Activated T-cell treated with anti-CD3 and anti-CD28 coated beads for 24 hours (primary cell): ENCODE measurements at places on chromosomes 4 and X.

DNA sequence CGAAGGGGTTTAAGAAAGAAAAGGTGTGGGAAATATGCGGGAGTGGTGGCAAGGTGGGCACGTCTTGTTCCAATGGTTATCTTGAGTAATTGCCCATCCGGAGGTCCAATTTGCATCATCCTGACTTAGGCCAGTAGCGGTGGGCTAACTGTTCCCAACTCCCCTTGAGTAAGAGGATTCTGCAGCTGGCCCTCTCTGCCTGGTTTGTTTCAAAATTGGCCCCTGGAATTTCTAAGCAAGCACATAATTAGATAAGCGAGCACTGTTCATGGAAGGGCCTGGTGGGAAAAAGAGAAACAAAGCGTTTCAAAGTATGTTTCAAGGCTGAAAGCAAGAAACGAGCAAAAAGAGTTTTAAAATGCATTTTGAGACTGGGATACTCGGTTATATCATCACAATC lies 198.2 kb downstream of the CEP135 start:
- DNase-seq, result no peak

- DNase-seq, result no peak
Measured at GRCh38 chr4:67565284-67565683, 6.8 kb downstream of the STAP1 start.

DNA sequence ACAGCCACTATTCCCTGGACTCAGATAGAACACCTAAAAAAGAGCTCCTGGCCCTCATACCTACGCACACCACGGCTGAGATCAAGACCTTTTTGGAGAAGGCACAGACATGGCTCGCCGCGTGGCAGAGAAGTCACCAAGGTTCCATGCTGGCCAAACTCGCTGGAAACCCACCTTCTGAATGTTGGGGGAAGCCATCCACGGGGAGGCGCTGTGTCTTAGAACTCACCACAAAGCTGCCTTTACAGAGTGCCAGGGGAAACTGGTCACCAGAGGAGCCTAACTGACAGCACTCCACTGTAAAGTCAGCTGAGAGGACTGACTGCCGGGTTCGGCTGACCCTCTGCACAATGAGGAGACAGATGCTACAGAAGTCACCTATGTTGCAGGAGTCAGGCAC lies 97.9 kb downstream of the NEUROG2 start:
- no peak for DNase-seq

DNA sequence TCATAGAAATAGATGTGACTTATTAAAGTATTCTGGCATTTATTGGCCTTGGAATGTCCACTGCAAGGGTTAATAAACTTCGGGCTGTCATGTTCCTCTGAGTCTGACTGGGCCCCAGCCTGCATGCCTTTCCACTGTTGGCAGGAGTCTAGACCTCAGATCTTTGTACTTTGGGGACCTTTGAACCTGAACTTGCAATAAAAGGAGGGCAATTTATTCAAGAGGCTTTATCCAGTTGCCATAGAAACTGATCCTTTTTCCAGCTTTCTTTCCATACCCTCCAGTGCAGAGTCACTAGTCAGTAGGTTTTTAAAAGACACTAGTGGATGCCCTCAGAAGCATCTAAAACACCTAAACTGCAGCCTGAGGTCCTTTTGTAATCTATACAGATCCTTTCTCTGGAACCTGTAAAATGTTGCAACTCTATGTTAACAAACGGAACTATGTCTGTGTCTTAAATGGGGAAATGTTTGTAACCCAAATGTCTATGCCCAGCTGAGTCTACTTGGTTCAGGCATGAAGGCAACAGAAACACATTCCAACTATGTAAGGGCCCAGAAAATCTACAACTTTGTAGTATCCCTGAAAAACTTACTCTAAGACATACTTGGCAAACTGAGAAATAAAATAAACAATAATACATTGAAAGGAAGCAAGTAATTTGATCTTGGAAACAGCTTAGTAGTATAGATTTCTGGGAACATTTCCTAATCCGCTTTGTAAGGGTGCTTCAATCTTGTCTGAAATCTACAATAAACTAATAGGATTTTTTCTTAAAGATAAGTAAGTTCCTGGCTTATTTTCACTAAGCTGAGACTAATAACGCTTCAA lies 41.5 kb downstream of the SOWAHB start:
- DNase-seq, result no peak

DNA sequence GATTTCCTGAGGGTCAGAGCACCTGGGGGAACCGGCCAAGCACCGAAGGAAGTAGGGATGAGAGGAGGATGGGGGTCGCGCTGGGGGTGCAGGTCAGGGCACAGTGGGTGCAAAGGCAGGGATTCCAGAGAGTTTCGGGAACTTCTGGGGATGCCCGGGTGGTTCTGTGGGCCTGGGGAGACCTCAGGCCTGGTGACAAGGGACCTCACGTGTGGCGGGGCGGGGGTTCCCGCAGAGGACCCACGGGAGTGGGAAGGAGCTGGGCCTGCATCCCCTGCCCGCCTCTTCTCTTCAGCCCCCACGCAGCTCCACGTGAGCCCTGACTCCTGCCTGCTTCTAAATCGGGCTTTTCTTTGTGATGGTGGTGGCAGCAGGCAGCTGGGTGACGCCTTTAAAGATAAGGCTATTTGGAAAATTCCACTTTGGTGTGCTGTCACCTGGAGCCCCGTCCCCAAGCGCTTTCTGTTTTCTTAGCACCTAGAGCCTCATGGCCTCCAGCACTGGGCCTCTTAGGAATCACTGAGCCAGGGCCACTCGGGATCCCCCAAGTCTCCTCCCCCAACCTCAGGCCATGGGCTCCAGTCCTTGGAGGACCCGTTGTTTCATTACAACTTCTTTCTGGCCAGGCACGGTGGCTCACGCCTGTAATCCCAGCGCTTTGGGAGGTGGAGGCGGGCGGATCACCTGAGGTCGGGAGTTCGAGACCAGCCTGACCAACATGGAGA lies 7.1 kb upstream of the TBC1D14 start:
- DNase-seq, result no peak

GRCh38 chr4:123878976-123879375 lies 482.4 kb downstream of the SPRY1 start:
- DNase-seq, result no peak

DNA sequence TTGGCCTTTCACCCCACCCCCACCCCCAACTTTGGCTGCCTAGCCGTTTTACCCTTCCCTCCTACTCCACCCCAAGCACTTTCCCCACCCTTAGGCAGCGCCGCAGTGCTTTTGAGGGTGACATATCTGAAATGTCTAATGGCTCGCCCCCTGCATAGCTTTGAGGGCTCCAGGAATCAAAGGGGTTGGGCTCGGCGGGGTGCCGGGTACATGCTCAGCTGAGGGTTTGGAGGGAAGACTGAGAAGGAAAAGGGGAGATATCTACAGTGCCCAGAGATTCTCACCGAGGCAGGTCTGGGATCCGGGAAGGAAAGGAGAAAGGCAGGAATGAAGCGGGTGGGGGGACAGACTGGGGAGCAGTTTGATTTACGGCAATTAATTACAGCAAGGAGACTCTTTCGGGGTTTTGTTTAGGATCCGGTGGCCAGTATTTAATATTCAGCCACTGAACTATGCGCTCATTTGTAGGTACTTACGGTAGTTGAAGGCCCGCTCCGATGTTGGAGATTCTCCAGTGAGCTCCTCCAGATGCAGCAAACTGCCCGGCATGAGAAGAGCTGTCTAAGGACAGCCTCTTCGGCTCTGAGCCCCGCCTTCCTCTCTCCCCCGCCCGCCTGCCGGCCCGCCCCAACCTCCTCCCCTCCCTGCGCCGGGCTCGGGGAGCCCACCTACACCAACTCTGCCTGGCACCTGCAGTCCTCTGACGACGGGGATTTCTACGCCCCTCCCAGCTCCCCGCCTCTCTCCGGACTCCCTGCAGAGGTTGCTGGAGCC lies at the start of gene IGSF1:
Gene IGSF1 (minus strand): TSS at position 569 of the 774 bp plus-strand sequence. CDS start 2,632 bp downstream, outside the sequence.
- no peak for DNase-seq

DNA sequence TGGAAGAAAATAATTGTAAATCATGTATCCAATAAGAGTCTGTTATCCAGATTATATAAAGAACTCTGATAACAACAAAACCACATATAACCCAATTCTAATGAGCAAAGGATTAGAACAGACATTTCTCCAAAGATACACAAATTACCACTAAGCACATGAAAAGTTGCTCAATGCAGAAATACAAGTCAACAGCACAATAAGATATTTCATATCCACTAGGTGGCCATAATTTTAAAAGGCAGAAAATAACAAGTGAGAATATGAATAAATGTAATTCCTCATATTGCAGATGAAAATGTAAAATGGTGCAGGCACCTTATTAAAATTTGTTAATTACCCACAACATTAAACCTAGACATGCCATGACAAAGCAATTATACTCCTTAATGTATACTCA lies 73.9 kb upstream of the ZCCHC13 start:
- DNase-seq, result no peak

DNA sequence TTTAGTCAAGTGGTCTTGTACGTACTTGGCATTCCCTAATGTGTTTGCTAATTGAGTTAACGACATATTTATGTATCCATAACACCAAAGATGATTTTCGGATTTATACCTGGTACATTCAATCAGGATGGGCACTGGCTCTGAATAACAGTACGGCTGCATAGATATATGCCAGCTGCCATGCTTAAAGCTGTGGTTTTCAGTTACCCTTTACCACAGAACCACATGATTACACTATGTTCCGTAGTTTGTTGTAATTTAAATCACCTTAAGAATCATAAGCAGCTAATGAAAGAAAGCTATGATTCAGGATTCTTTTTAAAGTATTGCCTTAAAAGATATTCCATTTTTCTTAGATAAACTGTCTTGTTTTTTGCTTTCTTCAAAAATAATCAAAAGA lies 53.6 kb downstream of the FIP1L1 start:
- no peak for DNase-seq

DNA sequence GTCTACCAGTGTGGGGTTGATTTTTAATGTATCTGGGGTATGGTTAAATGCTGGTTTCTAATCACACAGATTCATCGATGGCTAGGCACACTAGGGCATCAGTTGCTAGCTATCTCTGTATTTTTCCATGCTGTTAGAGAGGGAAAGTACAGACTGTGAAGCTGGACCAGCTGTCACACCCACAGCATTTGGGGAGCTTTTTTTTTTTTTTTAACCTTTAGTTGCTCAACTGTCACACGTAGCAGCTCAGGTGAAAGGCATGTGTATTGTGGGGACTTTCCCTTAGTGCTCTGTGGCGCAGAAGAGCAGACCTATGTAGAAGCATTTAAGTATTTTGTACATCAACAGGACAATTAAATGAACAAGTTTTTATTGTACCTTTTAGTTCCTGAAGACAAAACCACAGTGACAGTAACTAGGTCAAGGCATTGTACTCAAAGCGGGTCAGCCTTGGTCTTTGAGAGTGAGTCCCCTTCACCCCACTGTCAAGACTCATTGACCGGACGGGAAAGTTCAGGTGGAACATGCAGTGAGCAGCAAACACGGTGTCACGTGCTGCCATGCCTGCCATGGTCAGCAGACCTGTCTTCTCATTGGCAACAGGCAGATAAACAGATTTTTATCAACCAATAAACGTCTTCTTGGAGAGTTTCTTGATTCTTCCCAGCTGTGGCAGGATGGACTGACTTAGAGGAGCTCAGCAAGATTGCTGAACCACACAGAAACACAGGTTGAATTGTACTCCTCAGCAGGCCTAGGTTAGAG lies 65.3 kb downstream of the CASP3 start:
- DNase-seq, result peak; percentile 18

DNA sequence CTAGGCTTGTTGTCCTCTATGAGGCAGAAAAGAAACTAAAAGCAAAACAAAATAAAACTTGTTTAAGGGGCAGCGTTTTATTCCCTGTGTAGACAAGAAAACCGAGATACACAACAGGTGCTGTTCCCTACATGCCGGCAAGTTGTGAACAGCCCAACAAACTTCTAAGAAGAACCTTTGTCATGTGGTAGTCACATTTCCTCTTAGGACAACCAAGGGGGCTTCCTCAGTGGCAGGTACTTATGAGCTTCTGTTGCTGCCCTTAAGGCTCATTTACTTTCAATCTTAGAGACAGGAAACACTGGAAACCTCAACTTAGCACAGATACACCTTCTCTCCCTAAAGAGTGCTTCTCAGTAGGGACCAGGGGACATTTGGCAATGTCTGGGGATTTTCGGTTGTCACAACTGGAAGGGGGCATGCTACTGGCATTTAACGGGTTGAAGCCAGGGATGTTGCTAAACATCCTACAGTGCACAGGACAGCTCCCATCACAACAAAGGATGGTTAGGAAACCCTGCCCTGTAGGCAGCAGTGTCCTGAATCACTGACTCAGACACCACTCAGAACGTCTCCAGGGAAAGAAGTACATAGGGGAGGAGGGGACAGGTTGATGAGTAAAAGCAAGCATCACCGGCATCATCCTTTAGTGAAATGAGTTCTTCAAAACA lies 111.0 kb downstream of the ASB9 start:
- DNase-seq, result no peak

DNA sequence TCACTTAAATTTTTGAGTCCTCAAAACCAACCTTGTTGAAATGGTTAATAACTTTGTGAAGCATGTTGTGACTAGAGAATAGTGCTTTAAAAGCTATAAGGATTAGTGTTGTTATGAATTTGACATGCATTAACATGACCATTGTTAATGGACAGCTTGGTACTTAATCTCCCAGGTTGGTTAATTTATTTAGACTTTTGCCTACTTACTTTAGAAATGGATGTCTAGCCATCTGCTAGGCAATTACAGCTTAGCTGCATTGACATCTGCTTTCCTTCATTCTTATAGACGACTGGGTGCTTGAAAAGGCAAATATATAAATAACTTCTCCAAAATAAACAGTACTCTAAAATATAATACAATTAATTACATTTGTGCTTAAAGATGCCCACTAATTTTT lies 368.0 kb downstream of the CCSER1 start:
- DNase-seq, result no peak

- DNase-seq, result no peak
Measured at GRCh38 chr4:113674251-113674650, 87.3 kb downstream of the CAMK2D start.

GRCh38 chr4:186724864-186725468 lies 1.3 kb upstream of the FAT1 start:
- no peak for DNase-seq

DNA sequence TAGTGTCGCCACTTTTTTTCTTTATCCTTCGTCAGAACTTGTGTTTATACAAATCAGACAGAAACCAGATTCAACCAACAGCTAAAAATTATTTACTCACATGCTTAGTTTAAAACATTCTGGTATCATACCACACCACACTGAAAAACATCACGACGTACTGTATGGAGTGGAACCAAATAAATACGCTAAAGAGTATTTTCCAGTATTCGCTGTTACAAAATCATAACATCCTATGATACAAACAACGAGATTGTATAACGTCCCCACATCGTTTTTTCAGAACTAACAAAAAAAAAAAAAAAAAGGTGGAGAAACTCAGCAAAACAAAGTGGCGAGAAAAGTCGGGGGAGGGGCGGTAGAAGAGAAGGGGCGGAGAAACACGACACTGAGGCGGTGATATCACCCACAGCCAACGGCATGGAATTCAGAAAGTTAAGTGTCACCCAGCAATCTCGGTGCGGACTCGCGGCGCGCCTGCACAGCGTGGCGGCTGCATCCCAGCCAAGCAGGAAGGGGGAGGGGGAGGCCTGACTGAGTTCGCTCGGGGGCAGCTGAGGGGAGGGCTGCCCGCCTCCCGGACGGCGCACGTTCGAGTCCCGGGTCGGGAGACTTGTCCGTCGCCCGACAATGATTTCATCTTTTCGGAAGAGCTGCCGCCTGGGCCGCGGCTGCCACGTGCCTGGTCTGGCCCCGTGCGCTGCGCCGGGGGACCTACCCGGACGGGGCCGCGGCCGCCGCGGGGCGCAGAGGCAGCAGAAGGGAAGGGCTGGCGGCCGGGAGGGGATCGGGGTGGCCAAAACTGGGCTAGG lies 920 bp downstream of the SETD7 start:
- peak; percentile 68 for DNase-seq

- peak; percentile 77 for DNase-seq
Measured at GRCh38 chr4:153115322-153116290, 88.6 kb upstream of the TRIM2 start.
